ENCODE measurements at places on chromosomes 3 and 15. TPM values are rescaled to one million over a fixed set of nuclear protein-coding genes. Genes with fewer than 3 reads are reported as not detected.

The SPTBN5 gene
- total RNA-seq = 1.3 TPM

The SLC9A9 gene
- total RNA-seq = 4.2 TPM

The IFRD2 gene
- total RNA-seq = 58.5 TPM

The CNTN6 gene
- total RNA-seq = 0.28 TPM

The GOLGA6D gene
- not detected for total RNA-seq

The SLC6A1 gene
- total RNA-seq = 4.1 TPM

The NOX5 gene
- total RNA-seq = 0.19 TPM

The MUC13 gene
- not detected for total RNA-seq

The CAND2 gene
- total RNA-seq = 77.4 TPM

The P2RY14 gene
- 1.3 TPM for total RNA-seq

Data from right atrium auricular region (tissue), 2 donors.